ENCODE measurements at places on chromosomes 6 and 20.
A peak's percentile ranks its signal among the peaks of the same experiment; 100 is the strongest.

GRCh38 chr6:73610444-73611275 is 43.1 kb downstream of the SLC17A5 start:
- DNase-seq, result no peak

GRCh38 chr20:19885939-19886660 is 128.0 kb downstream of the RIN2 start:
- DNase-seq, result no peak

- peak; percentile 68 for DNase-seq
These were observed 958 bp downstream of the MLIP start for GRCh38 chr6:54112151-54112650.

DNA sequence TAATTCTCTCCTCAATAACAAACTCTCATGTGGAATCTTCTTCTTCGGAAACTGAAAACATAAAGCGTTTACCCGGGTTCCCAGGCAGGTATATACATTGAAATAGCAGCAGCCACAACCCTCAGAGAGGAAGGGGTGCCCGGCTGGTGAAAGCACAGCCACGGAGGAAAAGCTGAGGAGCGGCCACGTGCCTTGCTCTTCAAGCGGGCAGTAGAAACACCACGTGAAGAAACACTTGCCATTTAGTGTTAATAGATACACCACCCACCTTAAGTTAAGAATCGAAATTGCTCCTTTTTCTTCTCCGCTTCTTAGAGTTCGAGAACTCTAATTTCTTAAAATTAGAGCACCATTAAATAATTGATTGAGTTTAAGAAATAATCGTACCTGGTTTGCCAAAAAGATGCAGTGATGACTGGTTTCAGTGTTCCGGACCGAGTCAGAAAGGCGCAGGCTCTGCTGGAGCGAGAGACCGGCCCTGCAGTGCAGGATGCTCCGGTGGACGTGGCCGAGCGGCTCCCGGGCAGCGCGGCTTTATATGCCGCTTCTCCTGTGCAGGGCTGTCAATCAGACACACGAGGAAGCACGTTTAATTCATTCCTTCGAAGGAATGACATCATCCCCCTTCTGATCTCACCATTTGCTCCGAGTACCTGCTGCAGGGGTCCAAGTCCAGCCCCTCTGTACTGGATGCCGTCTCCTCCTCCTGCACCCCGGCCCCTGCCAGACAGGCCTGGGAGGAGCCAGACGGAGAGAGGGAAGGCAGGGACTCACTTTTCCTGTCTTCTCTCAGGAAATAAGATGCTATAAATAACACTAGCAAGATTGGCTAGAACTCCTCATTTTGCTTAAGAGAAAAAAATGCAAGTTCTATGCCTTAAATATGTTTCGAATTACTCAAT is at the start of gene THBS2:
TSS of gene THBS2 (minus strand) at position 510 of the 902 bp plus-strand sequence. CDS start 3,062 bp downstream, outside the sequence.
- no peak for DNase-seq

DNA sequence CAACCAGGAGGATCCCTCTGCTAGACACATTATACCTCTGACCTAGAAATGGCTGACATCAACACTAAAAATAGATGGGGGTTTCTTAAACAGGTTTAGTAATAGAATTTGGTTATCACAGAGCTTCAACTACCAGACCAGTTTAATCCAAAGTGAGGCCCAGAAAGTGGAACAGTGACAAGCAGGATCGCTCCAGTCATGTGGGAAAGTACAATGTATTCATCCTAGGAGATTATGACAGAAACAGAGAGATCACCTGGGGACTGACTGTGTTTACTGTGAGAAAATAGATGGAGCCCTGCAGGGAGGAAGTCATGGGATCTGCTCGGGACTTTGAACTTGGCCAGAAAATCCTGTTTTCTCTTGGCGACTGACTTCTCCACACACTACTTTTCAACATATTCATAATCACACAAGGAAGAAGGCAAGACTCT is 238.7 kb upstream of the SOX4 start:
- no peak for DNase-seq

GRCh38 chr6:69704916-69705315 is 91.9 kb downstream of the LMBRD1 start:
- DNase-seq, result no peak

GRCh38 chr20:32972181-32973076 is 31.8 kb downstream of the SUN5 start:
- no peak for DNase-seq

DNA sequence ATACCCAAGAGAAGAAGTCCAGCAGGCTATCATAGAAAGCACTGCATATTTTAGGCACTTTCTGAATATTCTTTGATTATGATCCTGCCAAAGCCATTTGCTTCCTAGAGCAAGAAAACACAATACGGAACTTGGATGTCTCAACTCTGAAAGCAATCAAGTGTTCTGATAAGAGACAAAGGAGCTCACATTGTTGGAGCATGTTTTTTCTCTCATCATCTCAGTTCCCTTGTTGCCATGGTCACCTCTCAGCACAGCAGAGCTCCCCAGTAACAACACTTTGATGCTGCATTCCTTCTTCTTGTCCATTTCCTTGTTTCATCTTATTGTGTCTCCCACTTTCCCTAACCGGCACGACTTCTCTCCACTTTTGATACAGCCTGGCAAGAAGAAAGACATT is 168.7 kb upstream of the FUT9 start:
- DNase-seq, result no peak

DNA sequence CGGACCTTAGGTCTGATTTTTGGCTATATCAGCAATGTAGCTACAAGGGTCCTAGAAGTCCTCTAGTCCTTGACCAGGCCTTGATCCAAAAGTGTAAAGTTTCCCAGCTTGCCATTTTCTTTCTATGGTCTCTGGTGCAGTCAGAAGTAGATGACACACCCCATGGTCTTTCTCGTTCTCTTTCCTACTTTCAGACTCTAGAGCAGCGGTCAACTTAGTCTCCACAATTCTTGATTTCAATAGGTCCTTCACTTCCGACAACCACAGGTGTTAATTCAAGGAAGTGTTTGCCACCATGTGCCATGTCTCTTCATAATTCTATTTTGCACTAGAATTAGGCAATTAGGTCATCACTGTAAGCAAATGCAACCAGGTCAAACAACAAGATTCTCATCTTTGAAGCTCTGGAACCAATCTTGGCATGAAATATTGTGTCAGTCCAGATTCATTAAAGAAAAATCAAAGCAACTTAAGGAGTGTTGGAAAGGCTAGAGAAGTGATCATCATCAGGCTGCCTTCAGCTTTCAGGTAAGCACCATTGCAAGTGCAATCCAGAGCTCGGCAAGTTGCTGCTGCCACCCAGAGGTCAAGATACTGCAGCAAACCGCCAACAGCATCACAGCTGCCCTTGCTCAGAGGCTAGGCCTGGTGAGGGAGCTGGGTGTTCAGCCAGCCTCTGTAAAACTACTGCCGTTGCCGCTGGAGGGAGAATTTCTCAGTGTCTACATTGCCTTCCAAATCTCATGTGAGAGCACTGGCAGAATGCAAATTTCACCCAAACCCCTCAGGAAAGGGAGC is 5.6 kb upstream of the SYNE1 start:
- DNase-seq, result no peak

DNA sequence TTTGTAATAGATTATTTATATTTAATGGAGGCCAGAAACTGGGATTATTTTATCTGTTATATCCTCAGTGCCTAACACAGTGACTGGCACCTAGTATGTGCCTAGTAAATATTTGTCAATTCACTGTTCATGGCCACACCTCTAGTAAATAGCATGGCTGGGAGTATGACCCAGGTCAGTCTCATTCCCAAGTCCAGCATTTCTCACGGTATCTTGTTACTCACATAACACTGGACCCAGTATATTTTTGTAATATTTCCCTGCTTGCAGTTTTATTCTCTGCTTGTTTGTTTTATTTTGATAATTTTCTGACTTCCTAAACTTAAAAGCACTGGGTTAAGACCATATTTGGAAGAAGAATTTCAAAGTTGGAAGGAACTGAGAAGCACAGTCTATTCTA is 47.7 kb downstream of the CTNNBL1 start:
- DNase-seq, result no peak

DNA sequence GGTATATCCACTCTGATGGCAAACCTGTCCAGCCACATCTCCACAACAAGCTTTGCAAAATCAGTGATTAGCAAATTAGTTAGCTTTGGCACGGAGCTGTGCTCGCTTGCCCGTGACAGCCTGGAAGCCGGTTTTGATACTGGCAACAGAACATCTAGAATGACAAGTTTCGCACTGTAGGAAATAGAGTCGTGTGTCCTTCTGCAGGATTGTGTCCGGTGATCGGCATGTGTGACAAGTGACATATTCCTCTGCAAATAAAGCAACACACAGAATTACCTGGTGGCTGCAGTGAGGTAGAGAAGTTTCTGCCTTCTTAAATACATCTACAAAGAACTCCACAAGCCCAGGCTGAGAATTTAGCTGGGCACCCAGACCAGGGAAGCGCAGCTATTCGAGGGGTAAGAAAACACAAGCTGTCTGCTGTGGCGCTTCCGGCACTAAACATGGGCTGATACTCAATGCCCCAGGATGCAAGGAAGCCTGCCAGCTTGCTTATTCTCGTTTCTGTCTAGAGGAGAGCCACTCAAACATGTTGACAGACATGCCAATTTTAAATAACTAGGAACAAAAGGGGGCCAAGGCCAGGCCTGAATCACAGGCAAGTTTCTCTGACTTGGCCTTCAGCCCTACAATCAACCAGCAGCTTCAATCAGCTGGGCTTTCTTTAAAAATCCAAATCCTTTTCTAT is 22.2 kb downstream of the EIF2S2 start:
- DNase-seq, result no peak

DNA sequence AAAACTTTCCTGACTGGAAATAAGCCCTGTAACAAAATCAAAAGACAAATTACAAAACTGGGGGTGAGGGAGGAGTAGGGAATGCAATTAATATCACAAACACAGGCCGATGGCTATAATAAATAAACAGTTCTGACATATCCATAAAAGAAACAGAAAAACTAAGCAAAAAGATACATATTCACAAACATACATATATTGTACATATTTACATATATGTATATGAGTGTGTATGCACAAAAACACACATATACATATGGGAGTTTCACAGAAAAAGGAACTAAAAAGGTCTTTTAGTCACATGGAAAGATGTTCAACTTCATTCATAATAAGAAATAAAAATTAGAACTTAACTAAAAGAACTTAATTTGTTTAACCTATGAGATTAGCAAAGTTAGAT is 292.7 kb downstream of the TFAP2A start:
- DNase-seq, result no peak

- no peak for DNase-seq
These were observed 165.0 kb downstream of the SMOC2 start for GRCh38 chr6:168605964-168606363.

- no peak for DNase-seq
These were observed 26.1 kb upstream of the PYGB start for GRCh38 chr20:25221592-25222460.

DNA sequence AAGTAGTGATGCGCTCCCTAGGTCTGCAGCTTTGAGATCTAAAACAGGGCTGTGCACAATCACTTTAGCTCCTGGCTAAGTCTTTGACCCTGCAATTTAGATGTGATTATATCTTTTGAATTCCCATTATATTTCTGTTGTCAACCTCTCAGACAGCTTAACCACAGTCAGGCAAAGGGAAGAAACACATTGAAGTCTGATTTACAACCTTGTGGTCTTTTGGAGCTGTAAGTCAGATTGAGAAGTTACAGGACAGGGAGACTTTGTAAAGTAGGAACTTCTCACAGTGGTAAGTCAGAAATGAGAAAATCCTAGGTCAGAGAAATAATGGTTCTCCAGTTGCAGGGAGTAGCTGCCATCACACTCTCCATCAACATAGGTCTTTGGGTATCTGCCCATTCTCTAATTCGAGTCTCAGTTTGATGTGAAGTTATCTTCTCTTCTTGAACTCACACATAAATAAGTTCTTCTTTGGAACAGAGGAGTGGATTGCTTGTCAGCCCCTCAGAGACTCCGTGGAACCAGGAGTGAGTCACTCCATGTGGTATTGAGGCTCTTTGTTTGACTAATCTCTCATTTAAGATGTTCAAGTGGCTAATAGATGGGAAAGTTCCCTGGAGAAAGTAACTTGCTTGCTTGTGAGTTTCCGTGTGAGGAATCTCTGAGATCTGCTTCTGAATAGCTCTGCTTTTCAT is 35.0 kb upstream of the SGK1 start:
- DNase-seq, result no peak

DNA sequence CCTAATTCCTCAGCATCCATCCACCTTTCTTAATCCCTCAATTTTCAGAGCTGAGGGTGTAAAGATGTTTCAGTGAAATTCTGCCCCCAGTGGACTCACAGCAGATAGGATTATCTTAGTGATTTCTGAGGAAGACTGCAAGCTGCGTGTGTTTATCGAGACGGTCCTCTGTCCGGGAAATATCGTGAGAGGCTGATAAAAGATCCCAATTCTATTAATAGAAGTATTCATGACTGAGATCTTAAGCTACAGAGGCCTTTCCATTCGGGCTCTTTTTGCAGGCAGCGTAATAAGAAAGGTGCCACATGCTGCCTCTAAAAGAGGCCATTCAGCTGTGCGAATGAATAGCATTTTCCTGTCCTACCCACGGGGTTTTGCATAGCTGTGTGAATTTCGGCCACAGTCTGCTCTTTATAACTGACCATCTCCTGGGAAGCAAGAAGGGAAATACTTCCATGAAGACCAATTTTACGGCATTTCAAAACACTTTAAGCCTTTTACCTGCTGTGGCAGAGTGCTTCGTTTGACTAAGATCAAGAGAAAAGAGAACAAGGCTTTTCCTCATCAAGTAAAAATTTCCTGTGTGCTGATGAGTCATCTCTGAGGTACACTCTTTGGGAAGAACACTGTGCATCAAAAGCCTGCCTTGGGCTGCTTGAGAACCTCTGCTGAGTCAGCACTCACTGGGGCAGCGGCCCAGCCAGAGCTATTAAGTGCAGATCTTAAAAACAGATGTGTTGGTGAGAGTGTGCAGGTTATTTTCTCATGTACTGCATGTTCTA is 208.8 kb downstream of the ARHGAP18 start:
- DNase-seq, result no peak

DNA sequence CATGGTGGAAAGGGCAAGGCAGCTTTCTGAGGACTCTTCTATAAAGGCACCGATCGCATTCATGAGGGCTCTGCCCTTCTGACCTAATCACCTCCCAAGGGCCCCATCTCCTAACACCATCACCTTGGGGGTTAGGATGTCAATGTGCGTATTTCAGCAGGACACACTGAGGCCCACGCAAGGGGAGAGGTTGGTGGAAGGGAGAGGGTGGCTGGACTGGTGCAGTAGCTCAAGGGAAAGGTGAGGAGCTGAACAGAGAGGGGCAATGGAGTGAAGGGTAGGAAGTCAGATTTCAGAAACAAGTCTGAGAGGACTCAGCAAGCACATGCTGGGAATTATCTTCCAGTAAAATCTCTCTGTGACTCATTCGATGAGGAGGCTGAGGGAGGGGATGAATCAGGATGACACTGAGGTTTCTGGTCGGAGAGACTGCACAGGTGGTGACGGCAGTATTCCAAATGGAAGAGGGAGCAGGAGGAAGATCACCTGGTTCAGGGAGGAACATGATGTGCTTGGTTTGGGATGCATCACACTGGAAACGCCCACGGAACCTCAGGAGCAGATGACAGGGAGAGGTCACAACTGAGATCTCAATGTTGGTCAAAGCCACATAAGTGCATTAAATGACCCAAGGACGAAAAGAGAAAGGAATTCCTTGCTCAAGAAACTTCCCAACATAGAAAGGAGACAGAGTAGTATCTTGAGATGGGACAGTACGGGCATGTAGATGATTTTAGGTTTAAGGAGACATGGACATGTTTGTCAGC is 67.1 kb downstream of the TFAP2A start:
- no peak for DNase-seq

- DNase-seq, result no peak
These were observed 126.6 kb upstream of the SALL4 start for GRCh38 chr20:51928931-51929330.

All from SK-N-MC (cell line).